Activated CD4-positive, alpha-beta T cell treated with anti-CD3 and anti-CD28 coated beads for 36 hours (primary cell): ENCODE measurements at places on chromosomes 3 and 15.

GRCh38 chr3:55721716-55722484 lies 234.8 kb upstream of the WNT5A start:
- peak; percentile 15 for DNase-seq

GRCh38 chr3:110743984-110744383 lies 327.6 kb upstream of the NECTIN3 start:
- DNase-seq = no peak

DNA sequence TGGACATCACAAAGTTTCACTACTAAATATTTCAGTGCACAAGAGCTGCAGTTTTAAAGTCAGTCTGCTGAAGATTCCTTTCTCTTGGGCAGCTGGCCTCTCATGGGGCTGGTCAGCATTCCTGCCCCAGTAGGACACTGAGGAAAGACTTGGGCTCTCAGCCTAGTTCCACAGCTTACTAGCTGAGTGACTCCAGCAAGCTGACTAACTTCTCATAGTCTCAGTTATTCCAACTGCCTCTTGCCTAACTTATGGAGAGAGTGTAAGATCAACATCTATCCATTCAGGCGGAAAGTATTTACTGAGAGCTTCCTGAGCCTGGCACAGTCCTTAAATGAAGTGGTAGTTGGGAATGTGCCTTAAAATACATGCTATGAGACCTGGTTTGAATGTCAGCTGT lies 27.0 kb downstream of the TM4SF4 start:
- no peak for DNase-seq

- DNase-seq = no peak
These were observed 152.6 kb downstream of the BBX start for GRCh38 chr3:107675233-107675900.

GRCh38 chr3:77283108-77283507 lies 243.2 kb downstream of the ROBO2 start:
- no peak for DNase-seq

DNA sequence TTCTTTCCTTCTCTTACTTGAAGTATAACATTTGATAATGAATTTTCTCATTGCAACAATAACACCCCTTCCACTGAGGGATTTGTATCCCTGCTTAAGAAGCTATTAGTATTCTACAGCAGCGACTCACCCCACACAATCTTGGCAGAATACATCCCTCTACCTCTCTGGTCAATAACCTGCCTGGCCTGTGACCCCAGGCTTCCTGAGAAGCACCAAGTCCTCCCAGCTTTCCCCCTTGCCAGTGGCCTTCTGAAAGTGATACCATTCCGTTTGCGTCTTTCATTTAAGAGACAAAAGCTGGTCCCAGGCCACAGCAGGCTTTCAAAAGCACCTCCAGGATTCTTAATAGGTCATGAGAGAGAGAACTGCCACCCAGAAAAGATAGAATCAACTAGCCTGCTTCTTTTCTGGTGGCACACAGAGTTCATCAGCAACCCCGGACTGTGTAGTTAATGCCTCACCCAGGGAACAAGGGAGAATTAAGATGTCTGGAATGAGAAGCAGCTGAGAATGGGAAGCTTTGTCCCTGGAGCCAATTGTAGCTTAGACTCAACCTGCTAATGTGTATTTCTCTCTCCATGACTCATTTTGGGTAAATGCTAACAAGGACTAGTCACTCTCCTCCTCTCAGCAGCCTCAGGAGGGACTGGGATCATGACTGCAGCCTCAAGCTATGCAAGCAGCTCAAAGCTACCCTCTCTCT lies 101.0 kb upstream of the CPNE4 start:
- DNase-seq = no peak

DNA sequence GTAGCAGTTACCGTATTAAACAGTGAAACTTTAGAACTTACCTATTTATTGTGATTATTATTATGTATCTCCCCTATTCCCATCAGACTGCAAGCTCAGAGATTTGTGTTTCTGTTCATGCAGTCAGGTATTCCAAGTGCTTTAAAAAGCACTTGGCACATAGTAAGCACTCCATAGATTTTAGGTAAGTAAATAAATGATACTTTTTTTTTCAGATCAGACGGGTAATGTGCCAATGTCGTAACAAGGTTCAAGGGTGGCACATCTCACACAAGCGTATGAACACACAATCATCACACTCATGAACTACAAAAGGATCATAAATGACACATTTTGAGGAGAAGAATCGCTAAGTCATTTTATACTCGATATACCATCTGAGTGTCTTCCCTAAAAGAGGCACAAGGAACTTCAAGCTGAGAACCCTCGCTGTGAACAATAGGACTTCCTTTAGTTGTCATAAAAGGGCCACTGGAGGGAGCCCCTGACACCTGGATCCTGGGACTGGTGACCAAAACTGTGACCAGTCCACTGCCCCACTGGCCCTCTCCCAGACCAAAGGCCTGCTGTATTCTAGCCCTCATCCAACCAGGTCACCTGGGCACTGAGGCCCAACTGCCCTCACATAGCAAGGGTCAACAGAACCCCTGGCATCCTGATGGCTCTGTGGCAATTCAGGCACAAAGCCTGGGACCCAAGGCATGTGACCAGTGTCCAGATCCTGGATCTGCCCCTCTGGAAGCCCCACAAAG lies 32.1 kb downstream of the KIF9 start:
- no peak for DNase-seq

DNA sequence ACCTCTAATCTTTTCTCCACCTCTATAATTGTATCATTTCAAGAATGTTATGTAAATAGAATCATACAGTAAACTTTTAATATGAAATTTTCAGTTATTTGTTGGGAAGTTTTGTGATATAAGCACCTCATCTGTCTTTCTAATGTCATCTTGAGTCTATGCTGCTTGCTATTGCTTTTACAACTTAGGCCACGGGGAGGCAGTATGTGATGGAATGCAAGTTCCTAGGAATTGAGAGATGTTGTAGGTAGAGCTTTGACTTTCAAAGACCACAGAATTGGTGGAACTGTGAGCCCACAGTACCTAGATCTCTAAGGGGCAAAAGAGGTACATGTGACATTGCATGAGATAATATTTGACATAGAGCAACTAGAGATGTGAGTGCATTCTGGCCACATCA lies 328.3 kb downstream of the MFSD1 start:
- DNase-seq = peak; percentile 15

DNA sequence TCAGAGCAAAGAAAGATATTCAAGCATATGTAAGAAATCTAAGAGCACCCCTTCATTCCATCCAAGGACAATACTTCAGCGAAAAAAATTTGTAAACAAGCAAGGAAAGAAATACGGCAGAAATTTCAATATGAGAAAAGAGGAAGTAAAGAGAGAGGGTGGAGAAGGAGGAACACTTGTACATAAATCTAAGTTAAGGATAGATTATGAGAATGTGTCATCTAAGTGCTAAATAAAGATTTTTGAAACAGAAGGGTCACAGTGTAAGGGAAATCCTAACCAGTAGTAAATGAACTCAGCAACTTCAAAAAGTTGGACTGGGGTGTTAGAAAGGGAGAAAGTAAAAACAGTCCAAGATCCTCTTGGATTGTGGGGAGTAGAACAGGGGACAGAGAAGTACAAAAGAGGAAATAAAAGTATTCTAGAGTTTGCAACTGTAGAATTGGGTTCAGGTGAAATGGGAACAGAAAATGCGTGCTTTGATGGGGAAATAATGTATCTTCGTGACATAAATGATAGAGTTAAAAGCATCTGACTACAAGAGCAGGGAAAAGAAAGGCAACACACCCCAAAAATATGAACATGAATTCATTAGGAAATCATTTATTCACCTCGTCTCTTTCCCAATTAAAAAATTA lies 68.5 kb upstream of the ATP13A5 start:
- no peak for DNase-seq

- DNase-seq = no peak
These were observed 64.2 kb downstream of the SCAPER start for GRCh38 chr15:76840830-76841460.

DNA sequence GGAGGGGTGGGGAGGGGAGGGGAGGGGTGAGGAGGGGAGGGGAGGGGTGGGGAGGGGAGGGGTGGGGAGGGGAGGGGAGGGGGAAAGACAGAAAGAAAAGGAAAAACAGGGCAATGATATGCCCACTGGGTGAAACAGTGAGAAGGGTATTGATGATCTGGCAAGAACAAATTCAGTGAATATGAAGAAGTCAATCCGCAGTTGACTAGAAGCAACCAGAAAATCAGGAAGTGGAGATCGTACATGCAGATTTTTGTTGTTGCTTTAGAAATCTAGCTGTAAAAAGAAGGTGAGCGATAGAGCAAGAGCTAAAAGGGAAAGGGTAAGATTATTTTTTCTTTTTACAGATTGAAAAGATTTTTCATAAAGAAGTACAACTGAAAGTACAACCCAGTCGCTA lies 47.6 kb upstream of the ARF4 start:
- no peak for DNase-seq
